Aorta (tissue), 5 donors: ENCODE measurements at places on chromosomes 3 and 15.
A peak's percentile ranks its signal among the peaks of the same experiment; 100 is the strongest.

DNA sequence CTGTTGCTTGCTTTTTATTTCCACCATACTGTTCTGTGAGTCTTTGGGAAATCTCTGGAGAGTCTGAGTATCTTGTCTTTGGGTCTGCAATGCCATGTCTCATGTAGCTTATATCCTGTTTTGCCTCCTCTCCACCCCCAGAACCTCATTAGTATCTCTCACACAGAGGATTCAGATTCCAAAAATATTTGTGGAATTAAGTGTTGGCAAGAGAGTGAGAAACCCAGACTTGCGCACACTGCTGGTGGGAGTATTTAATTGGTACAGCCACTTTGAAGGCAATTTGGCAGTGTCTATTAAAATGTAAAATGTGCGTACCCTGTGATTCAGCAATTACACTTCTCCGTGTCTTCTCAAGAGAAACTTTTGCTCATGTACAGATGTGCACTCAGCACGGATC, 68.6 kb downstream of the ZNF621 start:
- DNase-seq: no peak

GRCh38 chr3:535566-536416, 339.2 kb downstream of the CHL1 start:
- DNase-seq: peak; percentile 88

DNA sequence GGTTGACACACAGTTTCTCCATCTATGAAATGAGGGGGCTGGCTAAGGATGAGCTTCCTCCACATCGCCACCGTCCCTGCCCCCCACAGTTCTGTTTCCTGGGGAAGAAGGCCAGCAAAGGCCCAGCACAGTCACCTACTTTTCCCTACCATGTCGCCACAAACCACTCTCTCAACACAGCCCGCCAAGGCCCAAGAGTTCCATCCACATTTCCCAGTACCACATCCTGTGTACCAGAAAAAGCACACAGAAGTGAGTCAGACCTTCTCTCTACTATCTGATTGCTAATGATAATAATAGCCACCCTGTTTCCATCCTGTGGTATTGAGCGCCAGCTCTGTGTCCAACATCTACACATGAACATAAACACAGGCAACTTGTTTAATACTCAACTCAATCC, 30.3 kb upstream of the C15orf39 start:
- no peak for DNase-seq

DNA sequence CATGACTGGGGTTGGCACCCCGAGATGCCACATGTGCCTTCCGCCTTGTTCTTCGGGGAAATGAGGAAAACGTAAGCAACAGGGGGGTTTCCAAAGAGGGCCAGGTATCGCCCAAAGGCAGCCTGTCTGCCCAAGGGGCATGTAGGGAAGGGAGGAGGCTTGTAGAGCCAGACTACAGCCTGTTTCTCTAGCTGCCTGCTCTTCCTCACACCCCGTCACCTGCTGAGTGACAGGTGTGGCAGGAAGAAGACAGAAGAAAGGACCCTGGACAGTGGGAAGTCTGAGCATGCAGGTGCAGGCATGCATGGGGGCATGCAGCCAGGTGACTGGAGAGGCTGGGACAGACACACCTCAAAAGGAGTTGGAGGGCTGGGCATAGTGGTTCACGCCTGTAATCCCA, 9.8 kb downstream of the PLA2G4E start:
- DNase-seq: no peak

DNA sequence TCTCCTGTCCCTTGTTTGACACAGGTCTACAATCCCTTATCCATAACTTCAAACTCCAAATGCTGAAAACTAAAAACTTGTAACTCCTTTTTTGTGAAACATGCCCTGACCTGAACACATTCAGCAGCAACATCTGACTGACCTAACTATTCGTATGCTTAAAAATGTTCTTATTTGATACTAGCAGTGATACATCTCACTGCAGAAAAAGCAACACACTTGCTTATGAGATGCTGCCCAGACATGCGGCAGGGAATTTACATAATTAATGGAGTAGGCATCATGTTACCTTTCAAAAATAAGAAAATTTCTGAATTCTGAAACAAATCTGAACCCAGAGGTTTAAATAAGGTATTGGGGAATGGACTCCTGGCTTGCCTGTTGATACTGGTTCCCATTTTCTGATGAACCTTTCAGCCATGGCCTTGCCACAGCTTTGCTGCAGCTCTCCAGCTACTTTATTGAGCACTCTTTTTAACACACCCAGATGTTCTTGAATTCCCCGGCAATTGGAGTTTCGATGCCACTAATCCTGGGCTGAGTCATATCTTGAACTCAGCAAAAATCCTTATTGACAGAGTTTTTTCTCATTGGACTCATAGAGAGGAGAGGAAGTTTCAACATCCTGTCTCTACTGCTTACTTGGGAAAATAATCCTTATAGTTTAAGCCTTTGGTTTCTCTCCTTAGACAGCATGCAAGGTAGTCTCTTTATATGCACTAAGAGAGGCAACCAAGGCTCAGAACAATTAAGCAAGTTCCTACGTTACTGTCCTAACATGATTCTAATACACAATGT, 296.6 kb upstream of the LMCD1 start:
- DNase-seq: no peak

GRCh38 chr3:72214066-72214951, 429.4 kb upstream of the PROK2 start:
- DNase-seq: no peak

GRCh38 chr3:49554633-49555265, 472 bp downstream of the BSN start:
- peak; percentile 89 for DNase-seq

- no peak for DNase-seq
Measured at GRCh38 chr3:172749230-172749965, 1.1 kb upstream of the ECT2 start.

- DNase-seq: no peak
Measured at GRCh38 chr3:45966371-45966791, 23.1 kb downstream of the CXCR6 start.

DNA sequence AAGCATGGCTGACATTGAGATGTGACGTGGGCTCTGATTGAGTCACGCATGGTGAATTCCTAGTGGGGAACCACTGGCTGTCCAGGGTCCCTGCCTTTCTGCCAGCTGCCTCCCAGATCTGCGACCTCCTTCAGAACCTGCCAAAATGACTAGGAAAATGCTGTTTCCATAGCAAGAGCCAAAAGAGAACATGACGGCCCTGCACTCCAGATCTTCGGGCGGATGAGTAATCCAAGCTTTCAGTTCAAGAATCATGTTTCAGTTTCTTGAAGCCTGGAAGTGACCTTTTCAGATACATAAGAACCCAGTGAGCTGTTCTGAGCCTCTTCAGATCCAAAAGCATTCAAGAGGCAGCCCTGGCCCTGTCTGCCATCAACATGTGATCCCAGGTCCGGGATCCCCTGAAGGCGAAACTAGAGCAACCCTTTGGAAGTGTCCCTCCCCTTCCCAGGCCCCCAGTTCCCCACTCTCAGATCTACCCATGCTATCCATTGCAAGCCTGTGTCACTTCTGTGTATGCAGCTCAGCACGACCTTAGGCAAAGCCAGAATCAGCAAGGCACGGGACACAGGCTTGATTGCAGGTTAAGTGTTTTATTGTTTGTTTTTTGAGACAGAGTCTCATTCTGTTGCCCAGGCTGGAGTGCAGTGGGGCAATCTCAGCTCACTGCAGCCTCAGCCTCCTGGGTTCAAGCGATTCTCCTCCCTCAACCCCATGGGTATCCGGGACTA, 19.7 kb downstream of the ANKRD63 start:
- no peak for DNase-seq
